ENCODE measurements at places on chromosomes 6 and 20.

- no peak for DNase-seq
Observed at GRCh38 chr20:43938932-43939761, 24.5 kb downstream of the TOX2 start.

- no peak for DNase-seq
Observed at GRCh38 chr6:152338335-152339125, 298.6 kb downstream of the SYNE1 start.

- no peak for DNase-seq
Observed at GRCh38 chr6:89298680-89299465, 16.2 kb downstream of the GABRR2 start.

DNA sequence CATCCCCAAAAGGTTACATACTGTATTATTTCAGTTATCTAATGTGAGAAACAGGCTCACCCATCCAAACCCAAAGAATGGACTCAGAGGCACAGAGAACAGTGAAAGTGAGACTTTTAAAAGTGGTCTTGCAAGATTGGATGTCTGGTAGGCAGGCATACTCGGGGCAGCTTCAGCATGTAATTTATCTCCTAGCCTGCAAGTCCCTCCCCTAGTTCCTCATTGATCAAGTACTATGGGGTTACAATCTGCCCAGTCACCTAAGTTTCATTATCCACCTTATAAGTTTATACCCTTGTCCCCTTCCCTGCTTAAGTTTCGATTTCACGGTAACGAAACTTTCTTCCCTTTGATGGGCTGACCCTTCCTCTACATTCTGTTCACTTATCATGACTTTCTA lies 20.8 kb upstream of the ZNF451 start:
- no peak for DNase-seq

GRCh38 chr6:14288910-14289309 lies 171.3 kb downstream of the CD83 start:
- DNase-seq, result no peak

DNA sequence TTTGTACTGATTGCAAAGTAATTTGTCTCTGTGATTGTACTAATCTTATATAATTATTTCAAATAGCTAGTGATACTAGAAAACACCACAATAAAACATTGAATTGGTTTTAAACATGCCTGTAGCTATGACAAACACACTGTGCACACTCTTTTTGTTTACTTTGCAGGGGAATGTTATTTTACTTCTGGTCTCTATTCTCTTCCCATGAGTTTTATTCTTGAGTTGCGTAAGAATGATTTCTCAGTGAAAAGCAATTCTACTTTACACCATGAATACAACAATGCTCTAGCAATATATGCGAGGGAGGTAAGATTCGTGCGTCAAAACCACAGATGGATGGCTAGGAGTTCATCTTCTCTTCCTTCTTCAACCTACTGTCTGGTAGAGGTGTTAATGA lies 68.4 kb upstream of the PHACTR1 start:
- no peak for DNase-seq

DNA sequence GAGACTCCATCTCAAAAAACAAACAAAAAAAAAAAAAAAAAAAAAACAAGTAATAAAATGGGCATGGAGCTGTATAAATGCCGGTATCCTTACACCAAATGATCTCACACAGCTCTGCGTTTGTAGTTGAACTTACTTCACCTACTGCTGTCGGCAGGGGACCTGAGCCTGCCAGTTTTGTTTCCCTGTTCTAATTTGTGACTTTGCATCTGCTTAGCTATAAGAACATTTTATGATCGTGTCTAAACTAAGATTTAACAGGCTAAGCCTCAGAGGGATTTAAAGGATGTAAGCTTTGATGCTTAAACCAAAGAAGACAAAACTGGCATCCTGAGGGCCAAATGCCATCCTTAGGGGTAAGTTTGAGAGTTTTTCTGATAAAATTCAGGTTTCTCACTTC lies 58.7 kb downstream of the GCNT2 start:
- DNase-seq, result no peak

GRCh38 chr20:40532103-40532502 lies 156.9 kb downstream of the MAFB start:
- DNase-seq, result no peak

- no peak for DNase-seq
Observed at GRCh38 chr20:64279826-64280459, 24.4 kb downstream of the PCMTD2 start.

- no peak for DNase-seq
Observed at GRCh38 chr20:49880177-49880576, 35.2 kb downstream of the SPATA2 start.

DNA sequence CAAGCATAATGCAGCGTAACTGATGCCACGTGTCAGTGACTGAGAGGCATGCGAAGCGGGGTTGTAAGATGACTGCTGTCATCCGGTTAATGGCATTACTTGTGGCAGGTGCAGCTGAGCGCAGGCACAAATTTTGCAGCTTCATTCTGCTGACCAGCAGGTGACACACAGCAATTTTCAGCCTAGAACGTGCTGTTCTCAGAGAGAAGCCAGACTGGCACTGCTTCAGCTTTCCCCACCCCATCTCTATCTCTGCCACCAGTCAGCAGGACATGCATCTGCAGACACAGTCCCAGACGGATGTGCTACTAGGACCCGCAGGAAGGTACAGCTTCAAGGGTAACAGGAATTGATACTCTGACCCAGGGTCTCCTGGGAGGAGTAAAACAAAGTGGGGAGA lies 221.8 kb downstream of the KIF16B start:
- DNase-seq, result no peak

- no peak for DNase-seq
Observed at GRCh38 chr6:124741341-124741740, 220.9 kb upstream of the RNF217 start.

DNA sequence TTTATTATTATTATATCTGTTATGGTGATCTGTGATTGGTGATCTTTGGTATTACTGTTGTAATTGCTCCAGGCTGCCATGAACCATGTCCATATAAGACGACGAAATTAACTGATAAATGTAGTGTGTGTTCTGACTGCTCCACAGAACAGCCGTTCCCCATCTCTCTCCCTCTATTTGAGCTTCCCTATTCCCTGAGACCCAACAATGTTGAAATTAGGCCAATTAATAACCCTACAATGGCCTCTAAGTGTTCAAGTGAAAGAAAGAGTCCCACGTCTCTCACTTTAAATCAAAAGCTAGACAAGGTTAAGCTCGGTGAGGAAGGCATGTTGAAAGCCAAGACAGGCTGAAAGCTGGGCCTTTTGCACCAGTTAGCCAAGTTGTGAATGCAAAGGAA lies 51.6 kb downstream of the ZFP64 start:
- DNase-seq, result no peak

GRCh38 chr6:3205913-3206312 lies 21.5 kb downstream of the TUBB2B start:
- no peak for DNase-seq

DNA sequence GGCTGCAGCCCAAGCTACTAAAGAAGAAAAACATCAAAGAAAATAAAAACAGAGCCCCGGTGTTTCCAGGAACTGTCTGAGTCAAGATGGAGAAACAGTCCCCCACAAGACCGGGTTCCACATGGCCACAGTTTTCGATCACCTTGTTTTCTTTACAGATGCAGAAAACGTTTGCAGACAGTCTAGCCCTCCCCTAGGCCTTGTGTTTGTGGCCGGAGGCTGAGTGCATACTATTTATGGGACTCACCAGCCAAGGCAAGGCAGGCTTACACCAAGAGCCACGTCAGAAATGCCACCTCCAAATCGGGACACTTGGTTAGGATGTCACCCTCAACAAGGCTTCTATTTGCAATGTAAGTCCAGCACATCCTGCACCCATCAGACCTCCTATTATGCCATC lies 97.3 kb downstream of the BMP7 start:
- no peak for DNase-seq

- peak; percentile 53 for DNase-seq
Observed at GRCh38 chr20:20395903-20396568, 28.1 kb downstream of the INSM1 start.

GRCh38 chr6:157536223-157536545 lies 155.2 kb downstream of the ZDHHC14 start:
- DNase-seq, result no peak

GRCh38 chr20:6882561-6883291 lies 115.2 kb downstream of the BMP2 start:
- DNase-seq, result no peak

DNA sequence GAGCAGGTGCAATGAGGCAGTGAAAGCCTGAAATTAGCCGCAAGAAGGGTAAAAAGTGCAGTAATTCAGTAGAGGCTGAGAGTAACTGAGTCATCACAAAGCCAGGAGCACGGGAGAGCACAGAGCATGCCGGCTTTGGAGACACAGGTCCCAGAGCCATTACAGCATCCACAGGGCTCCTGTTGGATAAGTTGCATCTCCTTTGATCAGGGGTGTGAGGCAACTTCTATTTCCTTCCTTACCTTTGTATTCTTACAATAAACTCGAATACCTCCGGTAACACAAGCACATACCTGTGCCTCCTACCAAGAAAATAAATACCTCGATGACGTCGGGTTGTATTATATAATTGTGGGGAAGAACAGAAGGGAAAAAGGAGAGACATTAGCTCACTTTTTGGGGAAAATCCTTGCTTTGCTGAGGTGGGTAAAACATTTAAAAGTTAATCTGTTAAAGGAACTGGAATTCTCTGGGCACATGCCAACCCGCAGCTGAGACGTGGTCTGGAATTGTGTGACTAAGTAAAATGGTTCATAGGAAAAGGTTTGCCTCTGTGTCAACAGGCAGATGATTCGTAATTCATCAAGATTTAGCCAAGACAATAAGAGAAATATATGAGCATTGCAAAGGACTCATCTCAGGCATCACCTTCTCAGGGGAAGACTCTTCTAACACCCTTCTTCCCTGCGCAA lies 360.7 kb upstream of the ZFP64 start:
- DNase-seq, result no peak

GRCh38 chr6:73169633-73170032 lies 55.7 kb downstream of the KHDC1L start:
- DNase-seq, result no peak

All from NCI-H2029 treated with DMSO at 0.1 percent for 48 hours (cell line).